Suppressor macrophage treated with lipopolysaccharide for 1 hour (primary cell): ENCODE measurements at places on chromosomes 6 and 20.

DNA sequence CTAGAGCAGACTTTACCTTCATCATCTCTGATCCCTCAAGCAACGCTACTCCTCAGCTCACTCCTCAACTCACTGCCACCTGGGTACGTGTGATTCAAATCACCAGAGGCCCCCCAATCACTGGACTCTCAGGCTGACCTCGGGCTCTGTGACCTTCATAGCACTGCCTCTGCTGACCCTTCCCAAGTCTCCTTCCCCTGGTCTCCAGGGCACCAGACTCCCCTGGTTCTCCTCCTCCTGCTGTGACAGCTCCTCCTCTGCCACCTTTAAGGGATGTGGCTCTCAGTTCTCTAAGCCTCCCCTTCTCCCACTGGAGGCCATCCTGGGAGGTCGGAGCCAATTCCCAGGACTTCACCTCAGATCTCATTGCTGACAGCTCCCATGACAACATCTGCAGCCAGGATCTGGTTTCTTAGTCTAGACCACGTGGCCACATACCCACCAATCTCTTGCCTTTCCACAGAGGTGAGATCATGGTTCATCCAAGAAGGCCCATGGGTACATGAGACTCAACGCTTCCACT is 90.4 kb downstream of the NFATC2 start:
- DNase-seq = no peak

DNA sequence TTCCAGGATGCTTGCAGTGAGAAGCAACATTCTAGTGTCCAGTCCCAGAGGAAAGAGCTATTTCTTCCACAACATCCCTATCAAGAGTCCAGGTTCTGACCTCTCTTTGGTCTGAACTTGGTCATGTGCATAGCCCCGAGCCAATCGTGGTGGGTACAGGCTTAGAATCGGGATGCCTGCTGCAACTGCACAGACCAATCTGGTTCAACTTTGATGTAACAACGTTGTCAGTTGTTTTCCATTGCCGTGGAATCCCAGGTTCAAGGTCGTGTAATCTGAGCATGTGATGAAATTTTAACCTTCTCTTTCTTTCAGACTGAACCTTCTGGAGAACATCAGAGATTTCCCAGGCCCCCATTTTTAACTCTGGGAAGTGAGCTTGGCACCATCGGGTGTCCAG is 130.5 kb downstream of the ANKRD60 start:
- DNase-seq = no peak

DNA sequence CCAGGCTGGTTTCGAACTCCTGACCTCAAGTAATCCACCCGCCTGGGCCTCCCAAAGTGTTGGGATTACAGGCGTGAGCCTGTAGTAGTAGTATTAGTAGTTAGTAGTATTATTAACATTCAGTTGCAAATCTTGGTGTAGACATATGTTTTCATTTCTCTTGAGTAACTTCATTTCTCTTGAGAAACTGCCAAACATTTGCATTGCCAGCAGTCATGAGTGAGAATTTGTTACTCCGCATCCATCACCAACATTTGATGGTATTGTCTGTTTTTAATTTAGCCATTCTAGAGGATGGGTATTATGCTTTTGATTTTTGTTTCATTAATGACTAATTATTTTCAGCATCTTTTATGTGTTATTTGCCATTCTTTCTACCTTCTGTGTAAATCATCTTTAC is 1.5 kb upstream of the ERVFRD-1 start:
- DNase-seq = no peak

DNA sequence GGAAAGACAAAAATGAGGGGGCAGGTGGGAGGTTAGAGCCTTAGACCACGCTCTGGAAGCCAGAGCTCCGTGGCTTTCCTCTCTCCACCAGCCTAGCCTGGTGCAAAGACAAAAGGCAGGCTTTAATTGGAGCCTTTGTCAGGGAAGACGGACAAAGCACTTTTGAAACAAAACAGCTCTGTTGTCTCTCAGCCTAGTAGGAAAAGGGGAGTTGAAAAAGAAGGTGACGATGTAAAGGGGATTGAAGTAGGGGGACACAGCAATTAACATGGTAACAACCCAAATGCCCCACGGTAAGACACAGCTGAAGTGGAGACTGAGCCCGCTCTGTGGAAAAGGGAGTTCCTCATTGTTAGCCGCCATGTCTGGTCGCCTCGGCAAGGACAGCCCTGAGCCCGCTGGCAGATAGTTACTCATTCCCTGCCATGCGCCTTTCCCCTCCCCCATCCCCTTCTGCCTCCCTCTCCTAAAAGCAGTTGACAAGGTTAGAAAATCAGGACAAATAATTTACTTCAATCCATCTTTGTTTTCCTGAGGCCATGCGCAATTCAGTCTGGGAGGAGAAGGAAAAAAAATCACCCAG is 93.0 kb downstream of the TCP11 start:
- DNase-seq = peak; percentile 71

DNA sequence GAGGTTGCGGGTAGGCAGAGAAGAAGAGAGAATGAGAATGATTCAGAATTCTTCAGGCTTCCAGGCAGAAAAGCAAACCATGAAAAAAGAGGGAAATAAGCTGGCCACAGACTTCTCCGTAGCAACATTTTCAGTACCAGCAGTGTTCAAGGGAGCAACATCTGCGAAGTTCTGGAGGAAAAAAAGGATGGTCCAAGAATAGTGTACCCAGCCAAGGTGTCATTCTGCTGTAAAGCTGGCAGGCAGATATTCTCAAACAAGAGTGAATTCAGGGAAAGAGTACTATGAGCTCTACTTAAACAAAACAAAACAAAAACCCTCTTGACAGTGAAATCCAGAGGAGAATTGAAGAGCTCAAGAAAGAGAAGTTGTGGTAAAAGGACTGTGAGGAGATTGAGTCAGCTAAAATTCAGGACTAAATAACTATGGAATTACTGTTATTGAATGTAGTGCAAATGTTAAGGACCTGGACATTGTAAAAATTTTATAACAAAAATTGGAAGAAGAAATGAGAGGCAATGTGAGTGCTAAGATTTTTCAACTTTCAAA is 86.5 kb downstream of the ATRN start:
- peak; percentile 56 for DNase-seq

- DNase-seq = peak; percentile 29
Measured at GRCh38 chr6:692356-692851, 535 bp downstream of the EXOC2 start.

DNA sequence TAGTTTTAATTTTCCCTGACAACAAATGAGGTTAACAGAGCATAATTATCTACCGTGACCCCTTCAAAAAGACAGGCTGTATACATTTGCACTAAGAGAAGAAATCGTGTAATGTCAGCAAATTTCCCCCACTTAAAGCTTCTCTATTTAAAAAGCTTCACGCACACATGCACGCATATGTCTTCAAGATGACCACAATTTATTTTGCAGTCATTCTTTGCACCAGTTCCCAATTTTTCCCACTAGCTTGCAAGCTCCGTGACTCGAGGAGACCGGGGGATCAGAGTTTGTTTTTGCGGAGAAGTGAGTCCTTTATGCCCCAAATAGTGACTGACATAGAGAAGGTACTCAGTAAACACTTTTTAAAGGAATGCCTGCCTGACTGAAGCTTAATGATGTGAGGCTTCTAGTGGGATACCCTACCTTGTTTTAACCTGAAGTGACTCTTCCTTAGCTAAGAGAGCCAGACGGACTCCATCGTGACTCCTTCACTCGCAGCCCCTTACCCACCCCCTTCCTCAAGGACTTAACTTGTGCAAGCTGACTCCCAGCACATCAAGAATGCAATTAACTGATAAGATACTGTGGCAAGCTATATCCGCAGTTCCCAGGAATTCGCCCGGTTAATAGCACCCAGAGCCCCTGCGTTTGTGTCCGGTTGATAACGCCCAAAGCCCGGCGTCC is 9.3 kb upstream of the NQO2 start:
- peak; percentile 33 for DNase-seq

GRCh38 chr6:166849749-166850183 is 106.6 kb downstream of the RNASET2 start:
- DNase-seq = no peak

DNA sequence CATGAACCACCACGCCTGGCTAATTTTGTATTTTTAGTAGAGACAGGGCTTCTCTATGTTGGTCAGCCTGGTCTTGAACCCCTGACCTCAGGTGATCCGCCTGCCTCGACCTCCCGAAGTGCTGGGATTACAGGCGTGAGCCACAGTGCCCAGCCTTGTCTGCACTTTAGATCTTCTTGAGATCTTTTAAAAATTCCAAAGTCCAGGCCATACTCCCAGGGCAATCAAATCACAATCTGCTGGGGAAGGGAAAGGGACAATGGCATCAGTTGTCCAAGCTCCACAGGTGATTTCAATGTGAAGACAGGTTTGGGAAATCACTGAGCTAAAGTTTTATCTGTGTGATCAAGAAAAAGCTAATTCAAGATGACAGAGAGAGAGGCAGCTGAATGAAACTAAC is 16.9 kb downstream of the NCOA6 start:
- DNase-seq = no peak

- no peak for DNase-seq
Measured at GRCh38 chr20:47335251-47336128, 21.0 kb downstream of the ZMYND8 start.

DNA sequence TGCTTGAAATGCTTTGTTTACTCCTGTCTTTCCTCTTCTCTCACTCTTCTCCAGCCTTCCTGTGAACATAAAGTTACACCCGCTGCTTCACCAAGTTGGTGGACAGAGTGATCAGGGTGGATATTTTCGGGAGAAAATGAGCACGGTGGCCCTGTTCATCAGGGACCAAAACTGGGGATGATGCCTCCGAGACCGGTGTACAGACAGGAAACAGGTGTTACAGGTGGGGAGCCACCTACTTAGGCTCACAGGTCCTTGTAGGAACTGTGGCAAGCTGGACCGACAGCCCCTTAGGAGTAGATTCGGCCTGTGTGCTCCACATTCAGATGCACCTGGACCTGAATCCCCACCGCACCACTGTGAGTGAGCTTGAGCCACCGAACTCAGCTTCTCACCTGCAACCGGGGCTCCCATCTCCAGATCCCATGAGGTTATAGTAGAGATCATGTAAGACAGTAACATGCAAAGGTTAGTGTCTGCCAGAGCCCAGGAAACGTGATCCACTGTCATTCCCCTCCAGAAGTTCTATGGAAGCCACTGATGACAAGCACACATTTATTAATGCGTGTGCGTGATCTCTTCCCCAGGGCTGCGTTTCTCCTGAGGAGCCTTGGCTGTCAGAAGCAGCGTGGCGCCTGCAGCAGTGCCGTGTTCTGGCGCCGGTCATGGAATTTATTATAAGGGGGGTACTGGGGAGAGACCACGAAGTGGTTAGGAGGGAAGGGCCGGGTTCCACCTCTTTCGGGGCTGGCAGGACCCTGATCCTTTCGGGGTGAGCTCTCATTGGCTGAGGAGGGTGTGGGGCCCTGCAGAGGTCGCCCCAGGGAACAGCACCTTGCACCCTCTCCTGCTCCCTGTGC is 94.2 kb downstream of the ERMARD start:
- no peak for DNase-seq

DNA sequence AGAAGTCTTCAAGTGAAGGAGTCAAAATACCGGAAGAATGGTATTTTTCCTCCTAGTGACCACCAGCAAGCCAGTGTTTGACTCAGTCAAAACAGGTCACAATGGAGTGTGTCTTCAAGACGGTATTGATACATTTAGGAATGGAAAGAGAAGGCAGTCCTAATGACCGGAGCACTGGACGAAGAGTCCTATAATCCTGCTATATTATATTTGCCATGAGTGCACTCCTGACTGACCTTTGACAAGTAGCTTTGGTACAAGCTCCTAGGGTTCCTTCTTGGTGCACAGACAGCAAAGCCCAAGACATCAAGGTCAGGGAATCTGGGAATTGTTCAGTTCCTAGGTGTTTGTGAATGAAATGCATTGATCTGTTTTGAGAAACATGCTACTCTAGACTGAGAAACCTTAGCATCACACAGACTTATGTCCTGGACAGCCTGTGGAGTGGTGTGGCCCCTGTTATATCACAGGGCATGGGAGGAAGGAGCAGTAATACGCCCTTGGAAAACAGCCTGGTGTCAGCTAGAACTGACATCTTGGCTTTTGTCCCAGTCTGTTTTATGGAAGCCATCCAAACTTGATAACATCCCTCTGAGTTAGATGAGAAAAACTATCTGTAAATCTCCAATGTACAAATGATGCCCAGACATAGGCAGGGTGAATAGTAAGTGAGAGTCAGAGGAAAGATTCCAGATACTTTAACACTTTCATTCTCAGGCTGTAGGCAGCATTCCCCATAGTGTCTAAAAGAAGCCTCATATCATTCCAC is 18.5 kb downstream of the NOX3 start:
- no peak for DNase-seq

GRCh38 chr20:55471052-55472006 is 534.0 kb downstream of the CBLN4 start:
- no peak for DNase-seq
